Activated T-helper 2 cell treated with anti-CD3 and anti-CD28 coated beads, Interferon-gamma antibody, Interleukin-2, Interleukin-4, amounts not matched to agents 10 μg/mL and 5 μg/mL and 100 μg/mL, durations not matched to agents 14 hours and 24 hours and 36 hours (primary cell): ENCODE measurements at places on chromosomes 1 and 21.

DNA sequence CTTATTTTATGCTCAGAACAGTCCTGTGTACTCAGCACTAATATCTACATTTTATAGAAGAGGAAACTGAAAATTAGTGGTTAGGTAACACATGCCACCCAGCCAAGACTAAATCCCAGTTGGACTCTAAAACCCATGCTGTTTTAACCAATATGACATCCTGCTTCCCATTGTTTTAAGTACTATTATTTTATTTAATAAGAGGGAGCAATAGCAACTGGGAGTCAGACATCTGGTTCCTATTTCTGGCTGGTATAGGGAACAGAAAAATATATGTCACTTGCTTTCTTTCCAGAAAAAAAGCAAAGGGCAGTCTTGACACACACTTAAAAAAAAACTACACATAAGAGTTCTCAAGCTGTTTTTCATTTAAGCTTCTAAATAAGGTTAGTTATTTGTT lies 11.9 kb downstream of the KLHL12 start:
- DNase-seq: no peak

DNA sequence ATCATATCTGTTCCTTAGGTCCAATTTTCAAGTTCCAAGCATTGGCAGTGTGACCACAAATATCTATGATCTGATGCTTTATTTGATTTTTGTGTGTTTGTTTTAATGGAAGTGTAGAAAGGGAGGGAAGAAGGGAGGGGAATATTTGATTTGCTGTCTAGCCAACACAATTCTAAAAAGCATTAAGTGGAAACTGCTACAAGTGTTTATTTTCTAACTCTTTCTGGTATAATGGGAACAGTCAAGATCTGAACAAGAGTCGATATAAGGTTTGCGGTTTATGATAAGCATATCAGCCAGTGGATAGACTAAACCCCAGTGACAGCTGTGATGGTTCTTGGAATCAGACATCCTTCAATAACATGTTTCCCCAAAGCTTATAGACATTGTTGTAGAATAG lies 267.8 kb upstream of the SNX7 start:
- DNase-seq: no peak

DNA sequence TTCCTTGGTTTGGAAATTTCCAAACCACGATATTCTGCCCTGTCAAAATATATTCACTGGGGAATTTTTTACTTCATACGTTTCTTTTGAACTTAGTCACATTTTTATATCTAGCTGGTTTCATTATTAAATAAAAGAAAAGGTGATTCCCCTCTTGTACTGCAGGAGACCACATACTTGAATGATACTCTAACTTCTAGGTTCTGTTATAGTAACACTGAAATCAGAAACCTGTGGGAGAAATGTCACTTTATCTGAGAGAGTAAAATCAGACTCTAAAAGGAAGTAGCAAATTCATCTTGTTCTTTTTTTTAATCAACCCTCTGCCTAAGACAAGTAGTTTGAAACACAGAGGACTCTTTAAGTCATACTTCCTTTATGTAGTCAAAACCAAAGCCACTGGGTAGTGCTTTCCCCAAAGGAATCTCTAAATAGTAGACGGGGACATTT lies 34.4 kb downstream of the MRPL39 start:
- DNase-seq: no peak

DNA sequence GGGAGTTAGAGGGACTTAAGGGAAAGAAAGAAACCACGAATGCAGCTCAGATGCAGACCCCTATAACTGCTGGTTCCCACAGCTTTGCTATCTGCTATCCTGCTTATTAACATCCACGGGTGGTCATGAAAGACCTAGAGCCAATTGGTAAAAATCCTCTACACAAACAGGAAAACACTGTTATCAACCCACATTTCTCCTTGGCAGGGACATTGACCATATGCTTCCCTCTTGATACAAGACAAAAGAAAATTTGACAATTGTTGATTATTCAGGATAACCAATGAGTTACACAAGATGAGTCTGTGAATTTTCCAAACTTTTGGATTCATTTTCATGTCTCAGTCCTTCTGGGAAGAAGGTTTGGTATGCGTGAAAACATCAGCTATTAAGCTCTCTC lies 90.4 kb downstream of the TIAM1 start:
- no peak for DNase-seq

DNA sequence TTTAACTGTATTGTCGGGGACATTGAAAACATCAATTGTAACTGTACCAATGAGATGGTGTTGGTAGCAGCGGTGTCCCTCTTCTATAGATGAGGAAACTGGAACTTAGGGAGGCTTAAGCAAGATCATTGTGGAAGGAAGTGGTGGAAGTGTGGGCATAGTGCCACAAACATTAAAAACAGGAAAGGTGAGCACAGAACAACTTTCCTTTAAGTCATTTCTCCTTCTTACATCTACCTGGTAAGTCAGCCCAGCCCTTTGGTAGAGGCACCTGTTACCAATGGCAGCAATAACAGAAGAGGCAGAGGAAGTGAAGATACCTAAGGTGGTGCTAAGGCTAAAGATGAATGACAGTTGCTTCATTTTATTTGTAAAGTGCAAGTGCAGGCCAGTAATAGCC lies 12.0 kb upstream of the CTSS start:
- no peak for DNase-seq

DNA sequence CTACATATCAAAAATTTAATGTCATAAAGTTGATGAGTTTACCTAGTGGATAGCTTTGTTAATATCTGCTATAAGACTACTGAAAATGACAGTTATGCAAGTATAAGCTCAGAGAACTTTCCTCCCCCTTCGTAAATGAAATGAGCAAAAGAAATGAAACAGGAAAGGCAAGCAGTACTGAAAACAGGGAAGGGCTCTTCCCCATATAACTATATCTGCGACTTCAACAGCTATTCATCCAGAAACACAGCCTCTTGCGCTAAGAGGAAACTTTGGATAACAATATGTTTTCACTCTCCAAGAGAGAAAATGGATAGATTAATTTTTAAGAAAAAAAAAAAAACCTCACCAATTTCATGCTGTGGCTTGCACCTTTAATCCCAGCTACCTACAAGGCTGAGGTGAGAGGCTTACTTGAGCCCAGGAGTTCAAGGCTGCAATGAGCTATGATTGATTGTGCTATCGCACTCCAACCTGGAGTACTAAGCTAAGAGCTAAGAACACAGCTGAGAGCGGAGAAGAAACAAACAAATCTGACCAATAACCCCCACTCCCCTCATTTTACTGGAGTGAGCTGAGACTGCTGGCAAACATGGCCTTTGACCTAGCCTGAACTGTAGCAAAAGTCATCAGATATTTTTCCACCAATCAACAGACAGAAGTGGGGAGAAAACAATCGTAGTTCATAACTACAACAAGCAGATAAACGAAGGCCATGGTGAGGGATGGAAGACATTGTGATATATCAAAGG lies 29.0 kb downstream of the METTL18 start:
- no peak for DNase-seq

- DNase-seq: no peak
These were observed 28.3 kb downstream of the TTC3 start for GRCh38 chr21:37101384-37101783.

DNA sequence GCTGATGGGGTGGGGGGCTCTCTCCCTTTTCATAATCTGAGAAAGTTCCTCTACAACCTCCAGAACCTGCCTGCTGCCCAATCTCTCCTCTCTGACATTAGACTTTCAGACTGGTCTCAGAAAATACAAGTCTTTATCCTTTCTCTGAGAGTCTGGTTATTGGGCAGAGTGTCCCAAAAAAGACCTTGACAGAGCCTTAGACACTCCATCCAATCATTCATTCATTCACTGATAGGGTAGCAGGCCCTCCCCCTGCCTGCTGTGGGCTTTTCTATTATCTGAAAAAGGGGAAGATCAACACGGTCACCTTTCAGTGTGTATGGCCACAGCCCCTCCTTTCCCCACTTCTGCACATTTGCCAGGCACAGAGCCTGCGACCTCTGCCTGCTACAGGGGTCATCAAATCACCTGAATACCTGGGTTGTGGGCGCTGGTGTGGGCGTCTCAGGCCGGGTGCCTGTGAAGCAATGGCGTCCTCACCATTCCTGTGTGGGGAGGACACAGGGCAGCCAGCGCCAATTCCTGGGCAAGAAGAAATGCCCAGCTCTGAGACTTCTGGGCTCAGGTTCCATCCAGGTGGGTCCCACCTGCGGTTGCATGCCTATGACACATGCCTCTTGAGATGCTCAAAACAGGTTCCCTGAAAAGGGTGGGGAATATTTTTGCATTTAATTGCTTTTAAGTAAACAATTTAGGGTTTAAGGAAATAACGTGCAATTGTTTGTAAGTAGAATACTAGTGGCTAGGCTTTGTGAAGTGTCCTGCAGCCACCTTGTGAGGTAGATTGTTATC lies 52.8 kb downstream of the ELK4 start:
- DNase-seq: no peak

DNA sequence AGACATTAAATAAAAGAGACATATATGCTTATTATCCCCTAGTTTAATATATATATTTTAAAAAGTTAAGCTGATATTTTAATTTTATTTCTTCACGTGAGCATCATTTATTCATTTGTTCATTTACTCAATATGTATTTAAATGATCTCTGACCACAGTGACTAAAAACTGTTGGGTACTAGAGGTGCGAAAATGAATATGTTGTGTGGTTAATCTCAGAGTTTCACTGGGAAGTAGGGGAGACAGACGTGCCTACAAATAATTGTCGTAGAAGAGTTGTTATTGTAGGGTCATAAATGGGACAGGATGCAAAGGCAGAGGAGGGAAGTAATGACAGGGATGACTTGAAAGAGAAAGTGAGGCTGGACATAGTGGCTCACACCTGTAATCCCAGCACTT lies 213.0 kb upstream of the CACYBP start:
- no peak for DNase-seq

DNA sequence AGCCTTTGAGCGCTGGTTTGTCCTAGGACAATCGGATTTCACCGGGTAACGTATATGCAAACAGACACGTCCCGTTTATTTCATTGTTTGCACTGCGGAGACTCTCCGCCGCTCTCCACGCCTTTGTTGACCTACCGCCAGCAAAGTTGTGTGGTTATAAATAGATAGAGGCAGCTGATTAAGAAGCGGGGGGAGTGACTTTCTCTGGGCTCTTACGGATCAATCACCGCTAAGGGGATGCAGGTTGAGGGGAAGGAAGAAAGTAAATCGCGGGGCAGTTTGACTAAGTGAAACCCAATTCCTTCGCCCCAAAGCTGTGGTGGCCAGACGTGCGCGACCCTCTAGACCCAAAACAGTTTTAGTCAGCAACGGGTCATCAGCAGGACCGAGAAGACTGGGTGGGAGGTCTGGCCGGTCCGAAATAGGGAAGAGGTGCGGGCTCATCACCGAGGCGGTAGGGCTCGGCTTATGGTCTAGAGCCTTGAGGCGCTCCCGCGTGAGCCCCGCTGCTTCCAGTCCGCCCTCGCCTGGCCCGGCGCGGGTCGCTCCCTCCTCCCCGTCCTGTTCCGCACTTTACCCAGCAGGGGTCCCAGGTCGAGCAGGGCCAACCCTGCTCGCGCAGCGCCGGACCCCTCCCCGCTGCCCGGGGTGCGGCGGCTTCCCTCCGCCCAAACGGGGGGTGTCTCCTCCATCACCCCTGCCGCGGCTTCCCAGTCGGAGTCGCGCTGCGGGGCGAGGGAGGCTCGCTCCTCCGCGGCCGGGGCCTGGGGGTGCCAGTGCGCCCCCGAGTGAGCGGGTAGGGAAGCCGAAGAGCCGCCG lies 120.8 kb upstream of the RRP15 start:
- DNase-seq: peak; percentile 9

GRCh38 chr1:150836129-150836773 lies 28.2 kb upstream of the CTSK start:
- DNase-seq: no peak

- peak; percentile 44 for DNase-seq
These were observed 552 bp downstream of the UBR4 start for GRCh38 chr1:19209439-19209989.

- DNase-seq: no peak
These were observed 28.4 kb downstream of the FCRL5 start for GRCh38 chr1:157523774-157524493.

DNA sequence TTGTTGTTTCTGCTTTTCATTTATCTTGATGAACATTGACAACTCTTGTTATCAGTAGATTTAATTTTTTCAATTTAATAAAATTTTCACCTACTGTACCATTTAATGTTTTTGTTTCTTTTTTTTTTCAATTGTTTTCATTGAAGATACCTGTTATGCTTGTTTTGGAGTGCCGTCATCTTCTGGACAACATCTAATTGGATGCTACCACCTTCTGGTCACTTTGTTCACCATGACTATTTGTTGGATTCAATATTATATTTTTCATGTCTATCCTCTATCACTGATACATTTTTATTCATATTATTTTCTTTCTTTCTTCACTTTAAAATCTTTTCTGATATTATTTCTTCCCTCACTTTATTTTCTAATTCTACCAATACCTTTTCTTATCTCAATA lies 14.0 kb downstream of the KRTAP21-2 start:
- no peak for DNase-seq

DNA sequence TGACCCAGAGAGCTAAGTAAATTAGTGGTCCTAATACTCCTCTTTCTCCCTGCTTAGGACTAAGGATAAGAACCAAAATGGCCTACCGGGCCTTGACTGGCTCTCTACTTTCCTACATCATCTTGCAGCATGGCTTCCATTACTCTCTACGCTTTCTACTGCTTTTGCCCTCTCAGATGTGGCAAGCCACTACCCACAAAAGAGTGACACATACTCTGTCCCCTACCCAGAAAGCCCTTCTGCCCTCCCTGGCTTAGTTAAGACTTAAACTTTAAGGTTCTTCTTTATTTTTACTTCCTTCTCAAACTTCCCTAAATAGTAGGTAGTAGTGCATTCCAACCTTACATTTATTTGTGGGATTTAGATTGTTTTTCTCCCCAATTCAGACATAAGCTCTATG lies 228.1 kb downstream of the TPR start:
- no peak for DNase-seq

- no peak for DNase-seq
These were observed 291.5 kb downstream of the FAM72C start for GRCh38 chr1:143680304-143680703.

DNA sequence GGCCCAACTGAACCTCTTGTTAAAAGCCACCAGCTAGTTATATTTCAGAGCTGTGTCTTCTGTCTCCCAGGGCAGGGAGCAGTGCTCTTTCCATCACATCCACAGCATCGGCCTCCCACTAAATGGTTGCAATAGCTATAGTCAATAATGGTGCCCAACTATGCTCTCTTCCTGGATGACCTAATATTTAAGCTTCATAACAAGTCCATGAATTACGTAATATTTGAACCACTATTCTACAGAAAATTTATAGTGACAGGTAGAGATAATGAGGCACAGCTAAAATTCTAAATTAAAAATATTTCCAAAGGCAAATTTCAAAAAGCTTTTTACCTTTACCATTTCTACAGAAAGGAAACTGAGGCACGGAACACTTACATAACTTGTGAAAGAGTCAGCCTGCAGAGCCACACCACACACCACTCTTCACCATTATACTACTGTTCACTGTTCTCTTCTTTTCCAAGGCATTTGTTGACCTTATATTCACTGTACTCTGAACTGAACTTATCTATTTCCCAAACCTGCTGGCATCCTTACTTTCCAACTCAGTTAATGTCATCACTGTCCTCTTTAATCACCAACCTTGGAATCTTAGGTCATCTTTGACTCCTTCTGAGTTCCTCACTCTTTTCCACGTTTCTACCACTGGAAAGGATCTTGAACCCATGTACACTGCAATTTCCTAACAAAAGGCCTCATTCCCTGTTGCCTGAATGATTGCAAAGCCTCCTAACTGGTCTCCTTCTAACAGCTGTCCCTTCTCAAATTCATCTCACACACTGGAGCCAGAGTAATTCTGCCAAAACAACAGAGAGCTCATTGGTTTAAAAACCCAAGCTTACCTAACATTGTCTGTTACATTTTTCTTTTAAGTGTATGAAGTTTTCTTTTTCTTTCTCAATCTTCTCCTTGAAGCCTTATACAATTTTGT lies 85.5 kb downstream of the DDAH1 start:
- no peak for DNase-seq

GRCh38 chr1:24868016-24868875 lies 61.8 kb downstream of the RUNX3 start:
- no peak for DNase-seq
